ENCODE measurements at places on chromosomes 1 and 21.

DNA sequence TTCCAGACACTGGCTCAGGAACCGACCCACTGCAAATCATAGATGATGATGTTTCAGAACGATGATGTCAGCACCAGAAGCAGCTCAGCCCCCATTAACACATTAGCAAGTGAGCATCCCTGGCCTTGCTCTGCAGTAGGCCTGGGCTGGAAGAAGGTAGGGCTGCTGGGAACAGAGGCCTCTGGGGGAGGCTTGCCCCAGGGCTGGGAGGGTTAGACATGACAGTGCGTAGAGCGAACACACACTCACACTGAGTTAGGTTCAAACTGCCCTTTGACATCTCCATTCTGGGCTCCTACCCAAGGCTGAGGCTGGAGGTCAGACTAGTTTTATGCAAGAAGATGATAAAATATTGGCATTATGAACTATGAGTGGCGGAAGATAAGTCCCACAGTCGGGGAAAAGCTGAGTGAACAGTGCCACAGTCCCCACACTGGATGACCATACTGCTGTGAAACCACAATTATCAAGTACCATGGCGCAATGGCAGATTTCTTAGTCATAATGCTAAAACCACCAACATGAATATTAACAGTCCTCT, 91.1 kb downstream of the DMRTB1 start:
- no peak for DNase-seq

DNA sequence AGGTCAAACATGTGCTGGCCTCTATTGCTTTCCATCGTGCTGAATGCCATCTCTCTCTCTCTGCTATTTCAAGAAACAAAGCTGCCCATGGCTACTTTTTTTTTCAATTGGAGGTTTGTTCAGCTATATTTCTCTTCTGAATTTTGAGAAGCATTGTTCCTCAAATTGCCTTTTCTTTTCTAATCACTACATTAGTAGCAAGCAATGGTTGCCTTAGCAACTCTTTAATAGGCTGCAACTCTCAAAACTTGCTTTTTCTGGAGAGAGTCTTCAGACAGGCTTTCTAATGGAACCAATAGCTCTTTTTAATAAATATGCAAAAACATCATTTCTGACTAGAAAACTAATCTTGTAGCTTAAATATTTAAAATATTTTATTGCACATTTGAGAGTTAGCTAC, 439.0 kb downstream of the LRRIQ3 start:
- no peak for DNase-seq

GRCh38 chr1:21106238-21106637, 70.5 kb downstream of the EIF4G3 start:
- no peak for DNase-seq

- DNase-seq = no peak
Measured at GRCh38 chr1:24108334-24109165, 3.4 kb downstream of the MYOM3 start.

DNA sequence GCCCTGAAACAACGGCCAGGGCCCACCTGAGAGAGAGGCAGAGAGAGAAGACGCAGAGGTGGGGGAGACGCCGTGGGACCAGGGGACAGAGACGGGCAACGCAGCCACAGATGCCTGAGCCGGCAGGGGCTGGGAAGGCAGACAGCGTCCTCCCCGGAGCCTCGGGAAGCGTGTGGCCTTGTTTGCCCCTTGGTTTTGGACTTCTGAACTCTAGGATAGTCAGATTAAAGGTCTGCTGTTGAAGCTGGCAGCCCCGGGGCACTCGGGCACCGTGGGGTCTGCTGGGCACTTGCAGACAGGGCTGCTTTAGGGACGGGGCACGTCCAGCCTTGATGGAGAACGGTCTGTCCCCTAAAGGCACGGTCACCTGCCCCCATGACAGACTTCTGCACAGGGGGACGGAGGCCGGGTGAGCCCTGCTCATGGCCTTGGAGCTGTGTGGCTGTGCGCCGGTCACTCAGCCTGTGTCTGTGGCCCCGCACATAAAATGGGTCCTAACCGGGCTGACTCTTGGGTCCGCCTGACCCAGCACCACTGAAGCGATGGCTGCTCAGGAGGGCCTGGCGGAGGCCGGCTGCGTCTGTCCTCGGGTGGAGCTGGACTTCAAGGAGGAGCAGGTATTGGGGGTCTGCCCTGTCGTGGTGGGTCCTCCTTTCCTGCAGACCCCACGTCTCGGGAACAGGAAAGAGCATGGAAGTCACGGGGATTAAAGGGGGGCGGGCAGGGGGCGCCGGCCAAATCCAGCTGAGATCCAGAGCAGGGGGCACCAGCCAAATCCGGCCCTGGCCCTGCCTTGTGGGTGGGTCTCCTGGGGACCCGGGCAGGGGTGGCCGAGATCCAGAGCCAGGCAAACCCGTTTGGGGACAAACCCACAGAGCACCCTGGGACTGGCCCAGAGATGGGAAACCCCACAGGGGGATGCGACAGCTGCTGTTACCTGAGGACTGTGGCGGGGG, 9.6 kb upstream of the RNF223 start:
- DNase-seq = no peak

- DNase-seq = no peak
Measured at GRCh38 chr1:241336335-241336734, 20.7 kb downstream of the RGS7 start.

DNA sequence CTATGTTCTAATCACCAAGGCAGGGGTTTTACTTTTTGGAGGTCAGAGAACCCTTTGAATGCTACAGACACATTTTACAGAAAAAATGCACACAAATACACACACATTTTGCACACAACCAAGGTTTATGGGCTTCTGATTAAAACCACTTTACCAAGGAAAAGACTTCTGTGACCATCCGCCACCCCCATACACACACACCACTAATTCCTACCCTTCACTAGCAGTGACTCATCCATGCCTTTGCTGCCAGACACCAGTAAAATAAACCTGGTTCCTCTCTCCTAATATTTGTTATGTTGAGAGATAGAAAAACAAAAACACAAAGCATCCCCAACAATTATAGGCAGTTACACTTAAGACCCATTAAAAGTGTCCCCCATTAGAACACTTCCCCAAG, 12.9 kb downstream of the PIGM start:
- no peak for DNase-seq

- no peak for DNase-seq
Measured at GRCh38 chr1:81887421-81888144, 86.8 kb downstream of the ADGRL2 start.
